ENCODE measurements at places on chromosomes 2 and 18.

DNA sequence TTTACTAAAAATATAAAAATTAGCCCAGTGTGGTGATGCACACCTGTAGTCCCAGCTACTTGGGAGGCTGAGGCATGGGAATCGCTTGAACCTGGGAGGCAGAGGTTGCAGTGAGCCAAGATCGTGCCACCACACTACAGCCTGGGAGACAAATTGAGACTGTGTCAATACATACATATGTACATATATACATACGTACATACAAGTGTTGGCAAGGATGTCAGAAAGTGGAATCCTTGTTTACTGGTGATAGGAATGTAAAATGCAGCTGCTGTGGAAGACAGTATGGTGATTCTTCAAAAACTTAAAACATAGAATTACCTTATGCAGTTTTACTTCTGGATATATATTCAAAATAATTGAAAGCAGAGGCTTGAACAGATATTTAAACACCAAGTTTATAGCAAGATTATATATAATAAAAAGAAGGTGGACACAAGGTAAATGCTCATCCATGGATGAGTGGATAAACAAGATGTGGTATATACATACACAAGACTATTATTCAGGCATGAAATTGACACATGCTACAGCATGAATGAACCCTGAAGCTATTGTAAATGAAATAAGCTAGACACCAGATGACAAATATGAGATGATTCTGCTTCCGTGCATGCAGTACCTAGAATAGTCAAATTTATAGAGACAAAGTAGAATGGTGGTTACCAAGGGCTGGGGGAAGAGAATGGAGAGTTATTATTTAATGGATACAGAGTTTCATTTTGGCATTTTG lies 43.2 kb downstream of the CCDC138 start:
- no peak overlapping the region for H3K4me3 ChIP-seq
- H3K36me3 ChIP-seq, result no peaks in the 10 kb centered on the region
- H3K4me1 ChIP-seq, result no peaks in the 10 kb centered on the region
- DNase-seq, result no peak

DNA sequence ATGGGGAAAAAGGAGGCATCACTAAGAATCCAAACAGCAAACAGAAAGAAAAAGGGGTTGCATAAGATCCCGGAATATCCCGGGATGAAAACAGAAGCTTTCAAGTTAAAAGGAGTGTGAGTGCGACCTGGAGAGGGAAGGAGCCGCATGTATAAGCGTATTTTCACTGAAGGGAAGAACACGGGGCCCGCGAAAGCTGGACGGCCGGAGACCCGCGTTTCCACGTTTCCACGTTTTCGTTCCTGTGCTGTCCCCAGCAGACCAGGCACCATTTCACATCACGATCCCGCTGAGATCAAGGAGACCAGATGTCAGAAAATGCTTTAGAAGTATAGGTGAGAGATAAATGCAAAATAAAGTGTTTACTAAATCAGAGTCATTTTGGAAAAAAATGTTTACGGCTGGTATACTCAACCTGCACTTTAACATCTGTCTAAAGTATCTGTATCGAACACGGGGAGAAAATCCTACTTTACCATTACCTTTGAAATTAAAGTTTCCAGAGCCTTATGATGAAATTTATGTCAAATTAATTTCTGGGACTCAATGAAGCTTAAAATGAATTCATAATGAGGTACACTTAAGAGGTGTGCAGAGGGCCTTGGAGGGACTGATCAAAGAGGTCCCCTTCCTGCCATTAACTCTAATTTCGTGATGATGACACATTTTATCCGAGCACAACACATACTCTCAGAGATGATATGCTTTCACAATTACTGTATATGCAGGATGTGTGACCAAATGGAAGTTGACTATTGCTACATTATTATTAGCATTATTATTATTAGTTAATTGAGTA lies 71.0 kb upstream of the SALL3 start:
- no peaks in the 10 kb centered on the region for H3K27me3 ChIP-seq
- no peaks in the 10 kb centered on the region for H3K36me3 ChIP-seq
- no peak overlapping the region for H3K4me3 ChIP-seq

GRCh38 chr2:62293490-62294271 lies 97.8 kb downstream of the B3GNT2 start:
- H3K36me3 ChIP-seq, result no peaks in the 10 kb centered on the region
- DNase-seq, result no peak
- no peak overlapping the region for H3K27ac ChIP-seq
- H3K27me3 ChIP-seq, result no peaks in the 10 kb centered on the region
- H3K4me3 ChIP-seq, result no peak overlapping the region

DNA sequence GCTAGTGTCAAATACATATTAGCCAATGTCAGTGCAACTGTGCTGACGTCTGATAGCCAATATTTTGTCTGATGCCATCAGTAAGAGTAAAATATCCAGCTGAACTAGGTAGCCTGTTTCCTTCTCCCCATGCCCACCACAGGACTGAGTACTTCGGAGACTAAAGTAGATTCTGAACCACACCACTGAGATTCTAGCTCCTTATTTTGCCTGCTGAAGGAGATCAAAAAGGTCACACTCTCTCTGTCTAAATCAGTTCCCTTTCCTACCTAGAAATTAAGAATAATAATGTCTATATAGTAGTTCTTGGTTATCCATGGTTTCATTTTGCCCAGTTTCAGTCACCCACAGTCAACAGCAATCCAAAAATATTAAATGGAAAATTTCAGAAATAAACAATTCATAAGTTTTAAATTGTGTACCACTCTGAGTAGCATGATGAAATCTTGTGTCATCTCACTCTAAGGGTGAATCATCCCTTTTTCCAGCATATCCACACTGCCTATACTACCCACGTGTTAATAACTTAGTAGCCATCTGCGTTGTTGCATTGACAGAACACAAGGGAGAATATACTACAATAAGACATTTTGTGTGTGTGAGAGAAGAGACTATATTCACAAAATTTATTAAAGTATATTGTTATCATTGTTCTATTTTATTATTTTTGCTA lies 1043.3 kb upstream of the PIK3C3 start:
- no peaks in the 10 kb centered on the region for H3K27me3 ChIP-seq
- H3K36me3 ChIP-seq, result no peaks in the 10 kb centered on the region
- no peak overlapping the region for H3K4me3 ChIP-seq
- no peak overlapping the region for H3K27ac ChIP-seq
- no peaks in the 10 kb centered on the region for H3K4me1 ChIP-seq

DNA sequence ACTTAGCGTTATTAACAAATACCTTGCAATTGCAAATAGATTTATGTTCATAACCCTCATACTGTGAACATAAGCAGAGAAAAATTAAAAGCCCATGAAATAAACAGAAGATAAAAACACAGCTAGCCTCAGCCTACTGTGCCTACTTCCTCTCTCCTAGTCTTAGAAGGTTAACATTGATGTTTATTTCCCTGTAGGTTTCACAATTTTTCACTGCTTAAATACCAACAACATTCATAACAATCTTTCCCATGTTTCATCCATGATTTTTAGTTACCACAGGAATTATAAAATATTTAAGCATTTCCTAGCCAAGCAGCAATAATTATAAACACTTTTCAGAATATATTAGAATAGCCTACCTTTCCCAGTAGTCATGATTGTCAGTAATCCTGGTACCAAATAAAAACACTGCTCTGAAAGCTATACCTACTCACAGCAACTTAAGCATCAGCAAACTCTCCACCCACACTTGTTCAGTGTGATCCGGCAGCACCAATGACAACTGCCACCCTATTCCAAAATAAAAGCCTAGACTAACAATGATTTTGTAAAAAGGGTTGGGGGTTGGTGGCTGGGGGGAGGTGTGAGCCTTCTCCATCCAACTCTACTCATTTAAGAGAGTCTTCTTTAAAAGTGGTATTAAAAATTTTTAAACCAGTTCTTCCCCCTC lies 40.6 kb upstream of the RNU4ATAC start:
- no peak overlapping the region for H3K27ac ChIP-seq
- no peaks in the 10 kb centered on the region for H3K27me3 ChIP-seq
- peaks cover 2% of the 10 kb centered on the region for H3K4me1 ChIP-seq
- no peak for DNase-seq
- no peak overlapping the region for H3K4me3 ChIP-seq

DNA sequence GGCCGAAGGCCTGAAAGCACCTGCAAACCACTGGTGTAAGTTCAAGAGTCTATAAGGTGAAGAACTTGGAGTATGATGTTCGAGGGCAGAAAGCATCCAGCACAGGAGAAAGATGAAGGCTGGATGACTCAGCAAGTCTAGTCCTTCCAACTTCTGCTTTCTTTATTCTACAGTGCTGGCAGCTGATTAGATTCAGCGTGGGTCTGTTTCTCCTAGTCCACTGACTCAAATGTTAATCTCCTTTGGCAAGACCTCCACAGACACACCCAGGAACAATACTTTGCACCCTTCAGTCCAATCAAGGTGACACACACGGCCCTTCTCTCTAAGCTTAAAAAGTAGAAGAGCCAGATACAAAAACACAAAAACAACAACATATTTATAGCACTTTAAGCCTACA lies 43.4 kb downstream of the NMS start:
- H3K27me3 ChIP-seq, result no peaks in the 10 kb centered on the region
- H3K4me3 ChIP-seq, result no peak overlapping the region
- DNase-seq, result no peak
- H3K4me1 ChIP-seq, result no peaks in the 10 kb centered on the region
- no peak overlapping the region for H3K27ac ChIP-seq

- peak; percentile 78 for DNase-seq
- H3K4me3 ChIP-seq, result peak overlapping the region; percentile 3
- H3K27me3 ChIP-seq, result no peaks in the 10 kb centered on the region
- H3K36me3 ChIP-seq, result no peaks in the 10 kb centered on the region
- no peak overlapping the region for H3K27ac ChIP-seq
Measured at GRCh38 chr2:218883491-218884490, 3.1 kb downstream of the WNT10A start.

DNA sequence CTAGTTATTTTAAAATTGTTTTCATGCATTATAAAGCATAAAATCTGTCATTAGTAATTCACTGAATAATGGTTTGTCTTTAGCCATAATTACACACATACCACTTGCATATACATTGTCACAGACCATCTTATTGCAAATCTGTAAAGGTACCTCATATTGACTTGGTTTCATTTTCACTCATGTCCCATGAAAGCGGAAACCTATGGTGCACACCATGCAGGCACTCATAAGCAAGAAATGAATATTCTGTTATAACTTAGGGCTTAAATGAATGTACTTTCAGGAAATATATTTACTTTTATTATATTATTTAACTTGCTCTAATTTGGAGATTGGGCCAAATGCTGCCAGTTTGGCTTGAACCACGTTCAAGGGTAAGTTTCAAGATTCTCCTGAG lies 29.2 kb upstream of the STK17B start:
- H3K4me1 ChIP-seq, result peaks cover 14% of the 10 kb centered on the region
- peak overlapping the region; percentile 37 for H3K4me3 ChIP-seq
- H3K27me3 ChIP-seq, result no peaks in the 10 kb centered on the region

DNA sequence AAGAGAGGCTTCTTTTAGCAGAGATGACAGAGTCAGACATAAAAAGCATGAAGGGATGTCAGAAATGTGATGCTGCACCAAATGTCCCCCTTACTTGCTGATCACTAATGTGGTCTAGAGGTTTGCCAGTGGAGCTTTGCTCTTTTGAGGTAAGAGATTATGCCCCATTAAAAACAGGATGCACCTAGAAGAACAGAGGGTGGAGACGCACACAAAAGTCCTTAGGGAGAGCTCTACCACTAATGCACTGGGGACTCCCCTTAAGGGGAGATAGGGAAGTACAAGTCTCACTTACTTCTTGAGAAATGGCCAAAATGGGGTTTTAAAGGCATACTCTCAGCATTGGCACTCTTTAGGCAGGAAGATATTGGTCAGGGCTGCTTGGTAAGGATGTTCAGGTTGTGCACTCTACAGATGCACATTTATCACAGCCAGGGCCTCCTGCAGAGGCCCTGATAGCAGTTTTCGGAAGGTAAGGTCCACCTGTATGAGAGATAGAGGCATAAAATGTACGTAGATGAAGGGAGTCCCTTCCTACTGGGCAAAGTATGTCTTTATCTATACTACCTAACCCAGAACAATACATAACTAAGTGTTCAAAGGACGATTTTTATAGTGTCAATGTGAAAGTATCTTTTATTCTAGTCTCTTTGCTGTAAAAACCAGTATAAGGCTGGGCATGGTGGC lies 17.0 kb upstream of the SCYGR1 start:
- H3K36me3 ChIP-seq, result no peaks in the 10 kb centered on the region
- H3K4me1 ChIP-seq, result peaks cover 2% of the 10 kb centered on the region
- no peaks in the 10 kb centered on the region for H3K27me3 ChIP-seq
- H3K4me3 ChIP-seq, result no peak overlapping the region

- no peaks in the 10 kb centered on the region for H3K36me3 ChIP-seq
- no peak overlapping the region for H3K4me3 ChIP-seq
- H3K27ac ChIP-seq, result no peak overlapping the region
- H3K27me3 ChIP-seq, result peaks cover 5% of the 10 kb centered on the region
- no peaks in the 10 kb centered on the region for H3K4me1 ChIP-seq
Measured at GRCh38 chr2:105407946-105408743, 9.3 kb upstream of the FHL2 start.

DNA sequence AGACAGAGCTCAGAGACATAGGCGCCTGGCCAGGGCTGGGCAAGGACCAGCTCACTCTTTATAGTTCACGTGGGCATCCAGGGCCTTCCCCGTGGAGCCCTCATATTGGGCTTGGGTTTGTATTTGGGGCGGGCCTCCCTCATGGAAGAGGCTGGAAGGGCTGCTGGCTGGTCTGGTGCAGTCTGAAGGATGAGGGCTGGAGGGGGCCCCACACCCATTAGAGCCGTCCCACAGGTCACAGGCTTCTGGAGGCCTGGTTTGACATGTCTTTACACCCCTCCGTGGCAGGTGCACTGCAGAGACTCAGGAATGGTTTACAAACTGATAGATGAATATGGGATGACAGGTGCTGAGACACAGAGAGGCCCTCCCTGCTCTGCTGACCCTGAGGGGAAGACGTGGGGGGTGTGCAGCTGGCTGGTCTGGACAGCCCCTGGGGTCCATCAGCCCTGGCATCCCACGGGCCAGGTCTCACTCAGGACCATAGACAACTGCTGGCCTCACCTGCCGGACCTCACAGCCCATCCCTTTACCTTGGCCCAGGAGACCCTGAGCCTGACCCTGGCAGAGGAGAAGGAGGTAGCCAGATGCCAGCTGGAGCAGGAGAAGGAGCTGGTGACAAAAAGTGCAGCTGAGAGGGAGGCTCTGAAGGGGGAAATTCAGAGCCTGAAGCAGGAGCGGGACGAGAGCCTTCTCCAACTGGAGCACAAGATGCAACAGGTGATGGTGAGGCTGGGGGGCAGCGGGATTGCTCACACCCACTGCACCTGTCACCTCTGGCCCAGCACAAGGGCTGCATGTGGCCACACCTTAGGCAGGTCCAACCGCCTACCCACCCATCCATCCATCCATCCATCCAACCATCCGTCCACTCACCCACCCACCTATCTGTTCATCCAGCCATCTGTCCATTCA lies 43.9 kb downstream of the CROCC2 start:
- no peak overlapping the region for H3K27ac ChIP-seq
- no peak overlapping the region for H3K4me3 ChIP-seq
- H3K27me3 ChIP-seq, result no peaks in the 10 kb centered on the region
- H3K36me3 ChIP-seq, result no peaks in the 10 kb centered on the region

Data from CD4-positive, alpha-beta T cell (primary cell).